ENCODE measurements at places on chromosomes 3 and 15.

DNA sequence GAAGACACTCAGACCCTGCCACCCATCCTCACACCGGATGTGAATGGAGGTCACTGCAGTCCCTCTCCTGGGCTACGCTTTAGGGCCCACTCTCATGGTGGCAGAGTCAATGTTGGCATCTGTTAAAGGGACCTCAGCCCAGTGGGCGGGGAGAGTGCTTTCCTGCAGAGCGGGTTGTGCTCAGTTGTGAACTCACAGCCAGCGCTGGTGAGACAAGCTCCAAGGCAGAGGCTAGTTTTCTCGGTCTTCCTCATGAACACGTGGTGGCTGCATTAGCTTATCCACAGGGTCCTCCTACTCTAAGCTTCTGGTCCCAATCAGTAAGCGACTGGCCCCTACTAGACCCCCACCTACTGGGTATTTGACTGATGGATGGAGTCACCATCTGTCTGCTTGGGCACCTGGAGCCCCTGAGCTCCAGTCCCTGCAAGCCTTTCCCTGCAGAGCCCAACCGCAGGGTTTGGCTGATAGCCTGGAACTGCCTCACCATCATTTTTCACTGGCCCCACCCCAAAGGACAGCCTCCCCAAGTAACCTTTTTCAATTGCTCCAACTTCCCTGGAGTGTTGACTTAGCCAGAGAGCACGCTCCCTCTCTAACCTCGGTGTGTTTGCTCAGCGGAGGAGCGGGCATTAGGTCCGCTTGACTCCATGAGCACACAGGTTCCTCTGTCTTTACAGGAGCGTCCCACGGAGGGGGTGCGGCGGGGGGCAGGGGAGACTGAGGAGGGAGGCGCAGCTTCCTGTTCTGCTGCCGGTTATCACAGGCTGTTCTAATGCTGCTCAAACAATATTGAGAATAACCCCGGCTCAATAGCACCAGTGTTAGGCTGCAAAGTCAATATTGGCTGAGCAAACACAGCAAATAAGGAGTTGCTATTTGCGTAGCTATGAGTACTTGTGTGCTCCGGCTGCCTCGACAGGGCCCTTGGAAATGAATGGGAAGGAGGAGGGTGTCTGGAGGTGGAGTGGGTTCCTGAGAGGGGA, 141.7 kb downstream of the RPLP1 start:
- DNase-seq = no peak

GRCh38 chr3:161323926-161324621, 47.2 kb downstream of the SPTSSB start:
- DNase-seq = no peak

DNA sequence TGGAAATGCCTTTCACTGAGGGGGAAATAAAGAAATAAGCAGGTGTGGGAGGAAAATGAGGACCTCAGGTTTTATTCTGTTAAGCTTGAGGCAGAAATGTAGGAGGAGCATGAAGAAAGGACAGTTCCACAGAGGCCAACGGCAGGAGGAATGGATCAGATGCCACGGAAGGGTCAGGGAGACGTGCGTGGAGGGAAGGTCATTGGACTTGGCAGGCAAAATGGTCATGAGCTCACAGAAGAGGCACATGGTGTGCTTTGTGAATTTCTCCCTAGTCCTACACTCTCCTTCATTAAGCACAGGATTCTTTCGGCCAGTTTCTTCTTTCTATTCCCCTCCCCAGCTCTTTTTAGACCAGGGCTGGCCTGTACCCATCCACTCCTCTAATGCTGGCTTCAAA, 32.5 kb upstream of the THSD4 start:
- no peak for DNase-seq

DNA sequence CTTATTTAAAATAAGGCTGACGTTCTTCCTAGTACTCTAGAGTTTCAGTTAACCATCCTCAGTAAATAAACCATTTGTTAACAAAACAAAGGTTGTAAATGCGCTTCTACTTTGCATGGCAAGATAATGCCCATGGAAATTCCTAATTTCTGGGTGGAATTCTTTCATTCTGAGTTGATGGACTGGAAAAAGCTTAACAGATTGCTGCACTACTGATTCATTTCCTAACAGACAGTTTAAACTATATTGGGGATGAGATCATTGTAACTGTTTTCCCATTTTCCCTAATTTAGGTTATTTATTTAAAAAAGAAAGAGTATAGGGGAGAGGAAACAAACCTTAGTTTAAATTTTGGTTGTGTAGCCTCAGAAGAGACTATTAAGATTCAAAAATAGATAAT, 342.2 kb downstream of the NLGN1 start:
- DNase-seq = no peak

GRCh38 chr3:17047162-17047561, 162.4 kb downstream of the PLCL2 start:
- DNase-seq = no peak

DNA sequence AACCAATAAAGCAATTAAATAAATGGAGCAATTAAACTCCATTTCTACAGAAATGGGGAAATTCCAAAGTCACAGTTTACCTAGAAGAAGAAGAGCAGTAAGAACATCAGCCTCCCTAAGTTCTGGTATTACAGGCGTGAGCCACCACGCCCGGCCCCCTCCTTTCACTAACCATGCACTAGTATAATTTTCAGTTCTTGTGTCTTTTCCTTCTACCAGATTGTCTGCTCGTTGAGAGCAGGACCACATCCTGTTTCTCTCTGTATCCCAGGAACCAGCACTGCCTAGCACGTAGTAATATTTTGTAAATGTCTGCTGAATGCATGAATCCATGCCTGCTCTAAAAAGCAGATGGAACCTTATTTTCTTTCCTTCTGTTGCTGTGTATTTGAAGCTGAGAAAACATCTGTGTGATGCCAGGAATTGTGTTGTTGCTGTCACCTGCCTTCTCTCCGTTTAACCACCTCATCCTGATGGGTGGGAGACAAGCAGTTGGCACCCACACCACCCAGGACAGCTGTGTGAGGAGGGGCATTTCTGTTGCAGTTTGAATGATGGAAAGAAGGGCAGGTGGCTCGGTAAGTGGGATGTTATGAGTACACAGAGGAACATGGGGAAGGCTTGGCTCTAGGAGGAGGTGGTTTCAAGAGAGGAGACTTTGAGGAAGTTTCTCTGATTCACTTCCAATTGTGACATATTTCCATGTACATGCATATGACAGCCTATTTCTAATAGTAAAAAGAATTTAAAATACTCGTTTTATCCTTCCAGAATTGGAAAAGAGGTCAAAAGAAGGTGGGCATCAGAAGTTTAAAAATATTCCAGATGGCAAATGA, 30.1 kb downstream of the PXYLP1 start:
- no peak for DNase-seq

DNA sequence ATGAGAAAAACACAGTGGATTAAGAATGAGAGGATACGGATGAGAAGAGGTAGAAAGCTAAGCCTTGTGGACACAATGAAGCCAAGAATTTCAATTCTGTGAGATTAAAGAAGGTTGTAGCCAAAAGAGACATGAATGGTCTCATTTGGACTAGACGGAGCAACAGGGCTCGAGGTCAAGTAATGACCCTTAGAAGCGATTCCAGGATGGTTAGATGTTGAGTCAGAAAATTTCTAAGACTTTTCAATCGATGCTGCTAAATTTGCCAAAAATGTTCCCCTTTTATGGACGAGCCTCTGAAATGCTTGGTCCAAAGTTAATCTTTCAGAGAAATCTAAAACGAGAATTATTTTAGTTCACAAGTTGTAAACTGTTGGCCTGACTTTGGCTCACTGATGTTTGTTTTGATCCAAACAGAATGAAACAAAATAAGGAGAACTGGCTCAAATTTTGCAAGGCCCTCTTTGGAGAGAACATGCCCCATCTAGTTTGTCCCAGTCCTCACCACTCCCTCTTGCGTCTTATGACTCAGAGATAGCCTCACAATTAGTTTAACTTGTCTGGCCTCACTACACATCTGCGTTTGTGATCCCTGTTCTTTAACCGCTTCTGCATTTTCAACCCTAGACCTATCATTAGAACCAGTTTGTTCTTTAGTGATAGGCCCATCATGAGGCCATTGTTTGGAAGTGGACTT, 235.5 kb downstream of the PDZRN3 start:
- DNase-seq = no peak

GRCh38 chr3:53824795-53825194, 21.4 kb downstream of the CHDH start:
- DNase-seq = no peak

- DNase-seq = no peak
These were observed 202.8 kb upstream of the MRPL3 start for GRCh38 chr3:131705558-131706051.

- DNase-seq = no peak
These were observed 480.7 kb upstream of the THBS1 start for GRCh38 chr15:39100106-39100660.
